ENCODE measurements at places on chromosomes 16 and 17.

DNA sequence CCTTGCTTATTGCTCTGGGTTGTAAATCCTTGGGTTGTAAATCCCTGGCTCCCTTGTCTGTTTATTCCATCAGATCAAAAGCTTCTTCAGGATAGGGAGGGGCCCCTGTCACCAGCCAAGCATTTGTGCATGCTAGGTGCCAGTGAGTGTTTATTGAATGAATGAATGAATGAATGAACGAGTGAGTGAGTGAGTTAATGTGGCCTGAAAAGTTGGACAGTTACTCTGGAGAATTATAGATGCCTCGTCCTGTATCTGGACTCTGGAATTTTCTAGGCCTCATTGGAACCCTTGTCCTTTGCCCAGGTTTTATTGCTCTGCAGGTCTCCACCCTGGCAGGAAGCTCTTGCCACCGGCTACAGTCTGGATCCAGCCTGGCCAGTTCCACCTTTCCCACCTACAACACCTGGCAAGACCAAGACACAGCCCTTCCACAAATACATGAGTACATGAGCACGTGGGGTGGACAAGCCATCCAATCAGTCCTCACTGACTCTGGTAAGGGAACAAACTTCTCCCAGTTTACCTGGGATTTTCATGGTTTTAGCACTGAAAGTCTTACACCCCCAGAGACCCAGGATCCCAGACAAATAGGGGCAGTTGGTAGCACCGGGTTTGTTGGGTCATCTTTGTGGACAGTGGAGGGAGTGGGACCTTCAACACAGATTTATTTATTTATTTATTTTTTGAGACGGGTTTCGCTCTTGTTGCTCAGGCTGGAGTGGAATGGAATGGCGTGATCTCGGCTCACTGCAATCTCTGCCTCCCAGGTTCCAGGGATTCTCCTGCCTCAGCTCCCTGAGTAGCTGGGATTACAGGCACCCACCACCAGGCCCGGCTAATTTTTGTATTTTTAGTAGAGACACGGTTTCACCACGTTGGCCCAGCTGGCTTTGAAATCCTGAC is 14.7 kb upstream of the CDH1 start:
- DNase-seq, result no peak

- DNase-seq, result no peak
Measured at GRCh38 chr17:55198690-55199370, 65.9 kb upstream of the HLF start.

DNA sequence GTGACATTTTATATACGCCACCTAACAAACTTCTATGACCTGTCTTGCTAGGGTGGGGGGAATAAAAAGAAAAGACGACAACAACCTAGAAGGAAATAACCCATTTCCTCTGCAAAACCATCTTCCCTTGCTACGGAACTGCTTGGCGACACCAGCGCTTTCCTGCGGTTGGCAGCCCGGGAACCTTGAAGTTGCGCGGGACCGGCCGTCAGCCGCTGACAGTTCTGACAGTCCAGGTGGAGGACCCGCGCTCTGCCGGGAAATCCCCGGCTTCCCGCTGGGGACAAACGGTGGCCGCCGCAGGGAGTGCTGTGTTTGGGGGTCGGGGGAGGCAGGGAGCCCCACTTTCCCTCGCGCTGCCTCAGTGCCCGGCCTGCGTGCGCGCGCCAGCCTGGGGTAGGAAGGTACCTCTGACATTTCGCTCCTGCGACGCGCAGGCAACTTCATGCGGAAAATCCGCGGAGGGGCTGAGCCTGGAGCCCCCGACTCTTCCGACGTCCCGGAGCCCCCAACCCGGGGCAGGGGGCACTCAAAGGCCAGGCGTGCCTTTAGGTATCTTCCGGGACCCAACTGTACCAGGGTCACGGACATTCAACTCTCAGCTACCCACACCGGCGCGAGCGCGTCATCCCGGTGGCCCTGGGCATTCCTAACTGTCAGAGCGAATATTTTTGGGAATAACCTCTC is 516 bp downstream of the SLC16A6 start:
- no peak for DNase-seq

DNA sequence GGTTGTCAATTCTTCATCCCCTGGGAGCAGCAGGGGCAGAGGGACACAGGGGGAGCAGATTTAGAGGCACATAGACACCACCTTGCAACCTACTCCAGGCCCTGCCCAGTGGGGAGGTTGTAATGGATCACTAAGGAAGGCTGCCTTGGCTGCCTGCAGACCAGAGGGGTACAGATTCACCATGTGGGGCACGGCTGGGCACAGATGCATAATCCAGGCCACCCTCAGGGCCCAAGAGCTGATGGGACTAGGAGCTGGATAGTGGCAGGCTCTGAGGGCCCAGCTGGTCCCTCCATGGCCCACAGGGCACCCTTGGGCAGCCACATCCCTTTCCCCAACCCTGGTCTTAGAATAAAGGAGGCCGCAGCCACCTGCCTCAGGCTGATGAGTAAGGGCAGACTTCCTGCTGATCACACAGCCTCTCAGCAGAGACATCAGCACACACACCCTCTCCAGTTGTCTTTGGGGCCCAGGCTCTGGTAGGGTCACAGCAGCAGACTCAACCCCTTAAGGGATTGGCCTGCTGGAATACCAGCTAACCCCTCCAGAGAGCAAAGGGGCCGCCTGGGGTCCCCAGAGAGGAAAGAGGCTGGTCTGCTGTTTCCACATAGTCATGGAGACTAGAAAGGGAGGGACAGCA is 224.9 kb downstream of the GSG1L start:
- no peak for DNase-seq

Data from BJ (cell line).